ENCODE measurements at places on chromosomes 6 and 20.
A peak's percentile ranks its signal among the peaks of the same experiment; 100 is the strongest.

- no peak for DNase-seq
Measured at GRCh38 chr20:38110525-38111178, 54.4 kb downstream of the TGM2 start.

GRCh38 chr6:5997420-5997987 is 9.2 kb downstream of the NRN1 start:
- DNase-seq, result no peak

GRCh38 chr20:2603816-2604505 is 48.5 kb upstream of the NOP56 start:
- no peak for DNase-seq

GRCh38 chr20:51500311-51500710 is 42.2 kb downstream of the NFATC2 start:
- no peak for DNase-seq

DNA sequence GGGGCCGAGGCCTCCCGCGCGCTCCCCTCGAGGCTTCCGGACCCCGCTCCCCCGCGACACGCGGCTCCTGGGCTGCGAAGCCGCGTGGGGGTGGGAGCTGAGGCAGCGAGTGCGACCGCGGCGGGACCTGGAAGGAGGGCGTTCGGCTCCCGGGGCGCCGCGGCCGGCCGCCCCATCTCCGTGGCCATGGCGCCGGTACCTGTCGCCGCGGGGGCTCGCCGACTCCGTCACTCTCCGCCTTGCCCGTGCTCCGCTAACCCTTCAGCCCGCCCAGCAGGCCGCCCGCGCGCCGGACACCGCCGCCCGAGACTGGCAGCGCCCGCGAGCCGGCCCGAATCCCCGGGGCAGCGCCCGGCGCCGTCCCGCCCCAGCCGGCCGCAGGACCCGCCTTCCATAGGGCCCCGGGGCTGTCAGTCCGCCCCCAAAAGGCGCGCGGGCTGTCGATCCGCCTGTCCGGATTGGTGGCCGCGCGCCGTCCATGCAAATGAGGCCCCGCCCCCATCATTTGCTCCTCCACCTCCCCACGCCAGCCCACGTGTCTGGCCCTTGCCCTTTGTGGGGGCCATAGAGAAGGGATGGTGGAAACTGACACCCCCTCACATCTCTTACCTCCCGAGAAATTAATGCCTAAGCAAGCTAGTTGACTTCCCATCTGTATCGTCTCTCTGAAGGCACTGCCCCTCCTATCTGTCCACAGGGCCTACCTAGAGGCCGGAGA is at the start of gene FKBP5:
Gene FKBP5, minus strand, starts transcription at position 311 of the 718 bp plus-strand sequence. CDS start 46,091 bp downstream, outside the sequence.
- DNase-seq, result peak; percentile 90

DNA sequence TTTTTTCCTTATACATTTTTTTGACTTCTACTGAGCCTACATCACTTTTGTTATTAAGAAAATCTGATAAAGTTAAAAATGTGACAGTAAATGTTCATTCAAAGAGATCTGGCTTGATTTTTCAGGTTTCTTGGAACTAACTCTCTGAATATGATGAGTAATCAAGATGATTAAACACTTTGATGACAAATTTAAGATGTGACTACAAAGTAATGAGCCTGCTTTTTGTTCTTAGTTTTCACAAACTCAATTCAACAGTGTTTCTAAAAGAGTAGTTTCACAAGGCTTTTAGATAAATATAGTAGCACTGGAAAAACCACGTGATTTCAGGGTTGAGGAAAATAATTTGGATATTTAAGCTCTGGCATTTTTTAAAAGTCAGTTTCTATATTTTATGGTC is 37.9 kb upstream of the HDDC2 start:
- DNase-seq, result no peak

- DNase-seq, result no peak
Measured at GRCh38 chr6:42714098-42714761, 8.2 kb downstream of the PRPH2 start.
